Lung (tissue), 17 donors: ENCODE measurements at places on chromosomes 12 and 14. TPM values are rescaled to one million over a fixed set of nuclear protein-coding genes. Genes with fewer than 3 reads are reported as not detected.

MMP14 gene
- 162 TPM for total RNA-seq

GRCh38 chr14:104633276-104634137 is 28.9 kb upstream of the TMEM179 start:
- no peak for DNase-seq
- H3K36me3 ChIP-seq = no peaks in the 10 kb centered on the region
- peaks cover 5% of the 10 kb centered on the region for H3K4me1 ChIP-seq
- no peak overlapping the region for H3K27ac ChIP-seq

GRCh38 chr14:58200480-58200841 is 512 bp downstream of the ACTR10 start:
- H3K27ac ChIP-seq = peak overlapping the region; percentile 89
- H3K4me3 ChIP-seq = peak overlapping the region; percentile 99
- no peaks in the 10 kb centered on the region for H3K27me3 ChIP-seq
- H3K36me3 ChIP-seq = peaks cover 2% of the 10 kb centered on the region
- H3K4me1 ChIP-seq = peaks cover 1% of the 10 kb centered on the region

DNA sequence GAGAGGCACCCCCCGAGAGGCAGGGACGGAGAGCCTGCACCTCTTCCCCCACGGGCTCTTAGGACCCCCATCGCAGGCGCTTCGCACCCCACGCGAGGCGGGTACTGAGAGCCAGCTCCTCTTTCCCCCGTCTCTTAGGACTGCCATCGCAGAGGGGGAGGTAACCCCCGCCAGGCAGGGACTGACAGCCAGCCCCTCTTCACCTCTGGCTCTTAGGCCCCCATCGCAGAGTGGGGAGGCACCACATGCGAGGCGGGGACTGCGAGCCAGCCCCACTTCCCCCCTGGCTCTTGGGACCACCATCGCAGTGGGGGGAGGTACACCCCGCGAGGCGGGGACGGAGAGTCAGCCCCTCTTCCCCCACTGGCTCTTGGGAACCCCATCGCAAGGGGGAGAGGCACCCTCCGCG is 46.1 kb downstream of the DDX11 start:
- no peaks in the 10 kb centered on the region for H3K36me3 ChIP-seq
- peak; percentile 73 for DNase-seq
- H3K27me3 ChIP-seq = no peaks in the 10 kb centered on the region
- H3K27ac ChIP-seq = no peak overlapping the region
- H3K4me1 ChIP-seq = no peaks in the 10 kb centered on the region

DNA sequence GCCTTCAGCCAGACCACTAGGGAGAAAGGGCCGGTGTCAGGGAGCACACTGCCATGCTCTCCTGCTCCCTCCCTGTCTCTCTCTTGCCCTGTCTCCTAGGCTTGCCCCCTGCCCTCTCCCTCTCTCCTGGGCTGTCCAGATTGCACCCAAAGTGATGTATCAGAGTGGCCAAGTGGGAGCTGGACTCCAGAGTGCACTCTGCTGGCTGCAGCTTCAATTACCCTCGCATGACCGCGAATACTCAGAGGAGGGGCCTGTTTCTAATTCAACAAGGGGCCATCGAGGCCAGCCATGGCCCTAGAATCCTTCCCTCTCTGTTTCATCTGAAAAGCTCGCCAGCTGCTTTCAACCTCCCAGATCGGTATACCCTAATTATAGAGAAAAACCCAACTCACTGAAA is 206.4 kb upstream of the FKBP4 start:
- no peak overlapping the region for H3K27ac ChIP-seq
- peaks cover 12% of the 10 kb centered on the region for H3K36me3 ChIP-seq
- no peak overlapping the region for H3K4me3 ChIP-seq

DNA sequence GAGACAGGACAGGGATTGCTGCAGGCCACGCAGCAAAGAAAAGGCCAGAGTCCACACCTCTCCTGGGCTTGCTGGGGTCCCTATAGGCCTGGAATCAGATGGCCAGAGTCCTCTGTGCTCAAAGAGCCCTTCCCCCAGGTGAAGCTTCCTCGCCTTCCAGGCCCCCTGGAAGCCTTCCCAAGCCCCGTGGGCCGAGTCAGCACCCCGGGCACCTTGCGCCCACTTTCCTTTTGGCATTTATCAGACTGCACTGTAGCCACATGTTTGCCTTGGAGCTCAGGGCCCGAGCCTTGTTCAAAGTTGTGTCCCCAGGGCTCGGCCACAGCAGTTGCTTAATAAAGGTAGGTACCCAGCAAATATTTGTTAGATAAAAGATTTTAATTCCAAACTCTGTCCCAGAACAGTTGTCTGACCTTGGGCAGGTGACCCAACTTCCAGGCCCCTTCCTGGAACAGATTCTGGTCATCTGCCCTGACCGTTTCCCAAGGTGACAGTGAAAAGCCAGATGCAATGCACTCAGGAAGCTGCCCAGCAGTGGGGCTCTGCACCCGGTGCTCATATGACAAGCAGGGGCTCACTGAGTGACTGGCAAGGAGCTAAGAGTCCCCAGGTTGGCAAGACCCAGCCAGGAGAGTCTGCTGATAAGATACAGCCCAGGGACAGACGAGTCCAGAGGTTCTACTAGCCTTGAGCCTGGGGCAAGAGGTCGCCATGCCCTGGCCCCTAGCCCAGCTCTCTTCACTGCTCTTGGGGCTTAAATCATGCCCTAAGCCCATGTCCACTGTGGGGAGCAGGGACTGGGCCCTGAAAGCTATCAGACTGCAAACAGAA is 81.2 kb downstream of the PITPNM2 start:
- no peak overlapping the region for H3K4me3 ChIP-seq
- no peaks in the 10 kb centered on the region for H3K36me3 ChIP-seq
- H3K4me1 ChIP-seq = peaks cover 27% of the 10 kb centered on the region
- H3K27me3 ChIP-seq = no peaks in the 10 kb centered on the region
- DNase-seq = no peak

DNA sequence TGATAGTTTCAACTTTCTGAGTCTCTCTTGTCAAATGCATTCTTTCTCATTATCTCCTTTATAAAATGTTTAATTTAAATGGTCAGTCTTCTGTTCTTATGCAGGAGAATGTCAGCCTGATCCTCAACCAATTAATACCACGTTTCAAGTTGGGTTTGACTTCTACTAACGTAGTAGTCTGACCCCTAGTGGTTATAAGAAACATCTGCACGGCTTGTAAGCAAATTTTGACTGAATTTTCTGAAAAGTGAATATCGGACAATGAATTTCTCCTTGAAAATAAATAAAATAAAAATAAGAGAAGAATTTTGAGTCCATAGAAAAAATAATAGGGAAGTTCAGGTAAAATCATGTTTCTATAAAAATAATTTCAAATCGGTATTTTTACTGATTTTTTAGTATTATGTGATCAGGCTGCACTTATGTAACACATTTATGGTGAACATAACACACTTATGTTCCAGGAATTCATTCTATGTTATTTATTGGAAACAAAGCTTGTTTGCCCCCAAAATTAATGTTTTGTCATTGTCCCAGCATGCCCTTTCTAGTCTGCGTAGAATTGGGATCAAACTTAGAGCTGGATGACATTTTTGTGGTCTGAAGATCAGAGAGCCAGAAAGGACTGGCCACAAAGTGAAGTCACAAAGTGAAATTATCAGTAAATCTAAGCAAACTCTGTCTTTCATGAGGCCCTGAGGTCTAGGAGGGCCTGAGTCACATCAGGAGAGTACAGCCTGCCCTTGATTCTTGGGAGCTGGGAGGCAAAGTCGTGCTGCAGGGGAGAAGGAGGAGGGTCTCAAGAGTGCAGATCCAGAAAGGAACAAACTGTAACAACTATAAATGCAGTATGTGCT is 101.2 kb upstream of the STXBP6 start:
- no peaks in the 10 kb centered on the region for H3K36me3 ChIP-seq
- H3K4me1 ChIP-seq = no peaks in the 10 kb centered on the region
- H3K27ac ChIP-seq = no peak overlapping the region
- no peak for DNase-seq
